GM06990 (cell line): ENCODE measurements at places on chromosomes 5 and 9.

- no peak for DNase-seq
These were observed 145.7 kb upstream of the ALDH1B1 start for GRCh38 chr9:38246833-38247232.

DNA sequence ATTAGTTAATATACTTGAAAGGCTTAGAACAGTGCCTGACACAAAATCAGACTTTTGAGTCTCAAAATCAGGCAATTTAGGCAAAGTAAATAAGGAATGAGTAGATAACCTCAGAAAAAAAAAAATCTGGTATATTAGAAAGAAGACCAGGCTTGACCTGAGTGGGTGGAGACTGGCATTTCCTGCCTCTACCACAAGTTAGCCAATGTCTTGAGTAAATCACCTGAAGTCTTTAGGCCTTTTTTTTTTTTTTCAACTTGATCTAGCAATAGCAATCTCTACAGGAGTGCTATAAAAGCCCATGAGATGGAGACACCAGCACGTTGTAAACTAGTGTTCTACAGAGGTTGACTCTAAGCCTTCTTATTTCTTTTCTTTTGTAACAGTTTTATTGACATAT lies 104.2 kb upstream of the RASEF start:
- no peak for DNase-seq

DNA sequence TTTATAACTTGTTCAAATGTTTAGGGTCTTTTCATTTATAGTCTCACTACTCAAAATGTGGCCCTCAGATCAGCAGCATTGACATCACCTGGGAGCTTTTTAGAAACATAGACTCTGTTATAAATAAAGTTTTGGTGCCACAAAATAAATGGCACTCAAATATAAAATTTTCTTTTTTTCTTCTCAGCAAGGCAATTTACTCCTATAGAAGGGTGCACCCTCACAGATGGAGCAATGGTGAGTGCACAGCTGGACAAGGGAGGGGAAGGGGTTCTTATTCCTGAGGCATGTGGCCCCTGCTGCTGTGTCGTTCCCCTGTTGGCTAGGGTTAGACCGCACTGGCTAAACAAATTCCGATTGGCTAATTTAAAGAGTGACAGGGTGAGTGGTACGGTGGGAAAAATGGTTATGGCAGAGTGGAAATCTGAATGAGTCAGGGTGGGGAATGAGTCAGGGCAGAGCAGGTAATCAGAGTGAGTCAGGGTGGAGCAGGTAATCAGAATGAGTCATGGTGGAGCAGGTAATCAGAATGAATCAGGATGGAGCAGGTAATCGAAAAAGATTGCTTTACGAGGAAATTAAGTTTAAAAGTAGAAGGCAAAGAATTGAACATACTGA lies 31.8 kb upstream of the C7 start:
- DNase-seq: no peak

DNA sequence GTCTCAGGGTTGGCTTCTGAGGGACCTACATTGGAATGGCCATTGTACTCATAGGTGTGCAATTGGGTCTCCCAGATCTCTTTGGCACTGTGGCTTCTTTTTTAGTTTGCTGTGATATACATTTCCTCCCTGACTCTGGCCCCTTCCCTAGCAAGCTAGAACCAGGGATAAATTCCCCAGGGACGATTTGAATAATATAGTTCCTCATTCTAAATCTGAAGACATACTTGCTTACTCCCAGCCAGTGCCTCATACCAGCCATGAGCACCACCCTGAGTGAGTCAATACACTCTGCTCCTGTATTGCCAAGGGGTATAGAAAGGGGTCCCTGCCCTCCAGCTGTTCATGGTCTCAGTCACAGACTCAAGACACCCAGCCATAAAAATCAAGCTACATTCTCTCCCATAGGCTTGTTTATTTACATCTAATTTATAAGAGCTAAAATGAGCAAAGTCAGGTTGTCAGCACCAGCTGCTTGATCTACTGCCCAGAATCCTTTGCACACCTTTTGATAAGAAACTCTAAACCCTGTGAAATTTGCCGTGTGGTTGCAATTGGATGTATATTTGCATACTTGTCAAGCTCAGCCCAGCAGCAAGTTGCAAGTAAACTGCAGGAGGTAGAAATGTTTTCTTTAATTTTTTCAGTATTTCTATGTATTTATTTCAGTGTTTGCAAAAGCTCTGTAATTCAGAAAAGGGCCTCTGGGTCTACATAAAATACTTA lies 219.9 kb upstream of the IRX1 start:
- DNase-seq: no peak

GRCh38 chr5:144202072-144202471 lies 31.4 kb downstream of the KCTD16 start:
- DNase-seq: no peak

- no peak for DNase-seq
These were observed 95.7 kb downstream of the INSL6 start for GRCh38 chr9:5089737-5090136.
